Muscle of leg (tissue), 16 donors: ENCODE measurements at places on chromosomes 6 and 20. TPM values are rescaled to one million over a fixed set of nuclear protein-coding genes. Genes with fewer than 3 reads are reported as not detected.

DNA sequence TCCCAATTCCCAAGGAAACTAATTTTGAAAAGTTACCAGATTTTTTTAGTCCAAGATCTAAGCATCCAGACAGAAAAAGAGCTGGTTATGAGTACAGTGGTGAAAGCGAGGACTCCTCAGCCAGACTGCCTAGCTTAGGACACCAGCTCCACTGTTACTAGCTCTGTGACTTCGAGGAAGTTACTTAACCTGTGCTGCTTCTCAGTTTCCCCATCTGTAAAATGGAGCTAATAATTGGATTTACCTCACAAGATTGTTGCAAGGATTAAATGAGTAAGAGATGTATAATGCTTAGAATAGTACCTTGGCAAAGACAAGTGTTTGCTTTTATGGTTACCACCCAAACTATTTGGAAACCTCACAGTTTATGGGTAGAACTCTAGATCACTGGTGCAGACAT is 1.1 kb downstream of the NT5DC1 start:
- peaks cover 2% of the 10 kb centered on the region for H3K27me3 ChIP-seq
- no peak overlapping the region for H3K27ac ChIP-seq
- DNase-seq, result peak; percentile 20
- H3K4me3 ChIP-seq, result peak overlapping the region; percentile 67

Gene DDO
- polyA plus RNA-seq, result not detected

DNA sequence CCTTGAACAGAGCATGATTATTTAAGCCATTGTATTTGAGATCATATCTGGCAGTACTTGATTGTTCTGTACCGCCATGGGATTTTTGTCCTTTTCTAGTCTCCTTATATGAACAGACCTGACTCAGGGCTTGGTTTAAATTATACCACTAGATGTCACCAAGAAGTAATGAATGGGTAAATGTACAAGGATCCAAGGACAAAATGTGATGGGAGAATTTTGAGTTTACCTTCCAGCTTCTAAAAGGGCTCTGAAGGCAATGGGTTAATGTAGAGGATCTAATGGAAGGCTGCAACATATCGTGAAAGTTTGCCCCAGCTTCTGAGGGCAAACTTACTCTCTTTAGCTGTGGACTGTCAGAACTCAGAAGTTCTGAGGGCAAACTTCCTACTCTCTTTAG is 12.0 kb downstream of the RNF8 start:
- no peaks in the 10 kb centered on the region for H3K27me3 ChIP-seq
- no peak overlapping the region for H3K27ac ChIP-seq
- peak; percentile 19 for DNase-seq
- peaks cover 24% of the 10 kb centered on the region for H3K36me3 ChIP-seq
- peaks cover under 1% of the 10 kb centered on the region for H3K4me1 ChIP-seq

Gene ACTL10
- 0.69 TPM for polyA plus RNA-seq

Gene DEFB119
- not detected for polyA plus RNA-seq

Gene PGC
- not detected for polyA plus RNA-seq

DNA sequence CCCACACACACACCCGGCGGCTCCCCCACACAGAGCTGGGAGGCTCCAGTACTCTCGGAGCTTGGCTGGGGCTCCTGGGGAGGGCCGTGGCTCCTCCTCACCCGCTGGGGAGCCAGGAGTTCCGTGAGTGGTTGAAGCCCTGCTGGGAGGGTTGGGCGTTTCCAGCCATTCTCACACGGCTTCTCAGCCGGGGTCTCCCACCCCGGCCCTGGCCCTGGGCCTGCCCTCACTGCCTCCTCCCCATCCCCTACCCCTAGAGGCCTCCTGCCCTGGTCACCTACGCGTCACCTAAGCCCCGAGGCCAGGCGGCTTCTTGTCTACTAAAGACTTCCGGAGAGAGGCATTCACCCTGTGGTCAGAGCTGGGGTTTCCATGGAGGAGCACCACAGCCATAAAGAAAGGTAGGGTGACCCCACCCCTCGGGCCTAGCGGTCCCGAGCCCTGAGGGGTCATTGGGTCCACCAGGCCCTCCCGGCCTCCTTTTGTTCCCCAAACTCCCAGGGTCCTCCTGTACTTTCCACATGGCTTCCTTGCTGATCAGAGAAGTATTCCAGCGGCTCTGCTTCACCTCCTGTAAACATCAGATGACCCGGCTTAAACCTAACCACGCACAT is 99.3 kb downstream of the TTLL2 start:
- H3K4me3 ChIP-seq, result no peak overlapping the region
- no peak for DNase-seq
- H3K27me3 ChIP-seq, result peaks cover 11% of the 10 kb centered on the region
- no peak overlapping the region for H3K27ac ChIP-seq

- peak; percentile 89 for DNase-seq
- no peaks in the 10 kb centered on the region for H3K36me3 ChIP-seq
- H3K27me3 ChIP-seq, result no peaks in the 10 kb centered on the region
- H3K27ac ChIP-seq, result peak overlapping the region; percentile 67
- no peak overlapping the region for H3K4me3 ChIP-seq
- H3K4me1 ChIP-seq, result peaks cover 12% of the 10 kb centered on the region
Observed at GRCh38 chr6:111129013-111129412, 41.7 kb downstream of the SLC16A10 start.

- no peak overlapping the region for H3K27ac ChIP-seq
- H3K27me3 ChIP-seq, result peaks cover 2% of the 10 kb centered on the region
- H3K4me3 ChIP-seq, result no peak overlapping the region
- no peaks in the 10 kb centered on the region for H3K36me3 ChIP-seq
- peaks cover 20% of the 10 kb centered on the region for H3K4me1 ChIP-seq
Observed at GRCh38 chr20:58741384-58741783, 48.8 kb downstream of the NPEPL1 start.

- DNase-seq, result peak; percentile 54
- no peaks in the 10 kb centered on the region for H3K4me1 ChIP-seq
- peak overlapping the region; percentile 58 for H3K27ac ChIP-seq
Observed at GRCh38 chr6:110664933-110665332, 150.3 kb downstream of the CDK19 start.

Gene GLP1R
- 0.04 TPM for polyA plus RNA-seq

Gene RIPOR2
- 29.2 TPM for polyA plus RNA-seq

DNA sequence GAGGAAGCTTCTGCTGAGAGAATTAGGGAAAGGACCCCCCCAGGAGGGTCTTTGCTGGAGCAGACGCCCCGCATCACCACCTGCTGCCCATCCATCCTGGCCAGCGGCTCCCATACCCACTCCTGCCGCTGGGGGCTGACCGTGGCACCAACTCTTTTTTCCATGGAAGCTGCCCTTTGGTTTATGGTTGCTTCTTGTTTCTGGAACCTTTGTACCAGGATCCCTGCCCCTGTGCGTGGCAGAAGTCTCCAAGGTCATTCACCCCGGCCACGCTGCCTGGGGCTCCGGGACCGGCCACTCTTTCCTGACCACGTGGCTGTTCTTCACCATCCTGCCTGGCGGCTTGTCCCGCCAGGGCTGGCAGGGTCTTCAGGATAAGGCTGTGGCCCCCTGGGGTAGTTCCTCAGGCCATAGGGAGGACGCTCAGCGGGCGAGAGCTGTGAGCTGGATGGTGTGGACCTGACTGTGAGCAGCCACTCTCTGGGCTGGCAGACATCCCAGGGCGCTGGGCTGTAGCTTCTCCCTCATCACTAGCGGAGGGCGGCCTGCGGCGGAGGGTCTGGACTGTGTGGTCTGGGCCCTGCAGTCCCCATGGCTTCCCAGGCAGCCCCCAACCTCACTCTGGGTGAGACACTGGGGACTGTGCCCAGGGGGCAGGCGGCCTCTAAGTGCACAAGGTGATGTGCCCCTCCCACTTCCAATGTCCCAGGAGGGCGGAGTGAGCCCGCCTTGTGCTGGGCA is 22.8 kb upstream of the RBBP8NL start:
- H3K27me3 ChIP-seq, result peaks cover 27% of the 10 kb centered on the region
- no peaks in the 10 kb centered on the region for H3K36me3 ChIP-seq
- DNase-seq, result no peak

DNA sequence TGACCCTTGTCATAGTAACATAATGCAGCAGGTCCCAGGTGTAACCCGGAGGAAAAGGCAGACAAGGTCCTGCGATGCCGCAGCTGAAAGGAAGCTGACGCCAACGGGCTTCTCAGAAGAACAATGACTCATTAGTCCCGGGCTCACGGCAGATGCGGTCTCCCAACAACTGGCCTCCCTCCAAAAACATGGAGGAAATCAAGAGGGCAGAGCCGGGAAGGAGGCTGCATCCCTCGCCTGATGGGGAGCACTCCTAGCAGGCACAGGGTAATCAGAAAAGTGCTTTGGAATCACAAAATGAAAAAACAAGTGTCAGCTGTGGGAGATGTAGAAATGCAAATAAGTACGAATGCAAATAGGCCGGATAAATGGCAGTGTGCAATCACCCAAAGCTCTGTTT is 165.2 kb upstream of the AGPAT4 start:
- H3K4me3 ChIP-seq, result no peak overlapping the region
- DNase-seq, result peak; percentile 92
- peaks cover 22% of the 10 kb centered on the region for H3K4me1 ChIP-seq
- H3K36me3 ChIP-seq, result no peaks in the 10 kb centered on the region

- H3K4me1 ChIP-seq, result peaks cover 43% of the 10 kb centered on the region
- no peaks in the 10 kb centered on the region for H3K36me3 ChIP-seq
- no peak overlapping the region for H3K27ac ChIP-seq
- no peak for DNase-seq
- no peak overlapping the region for H3K4me3 ChIP-seq
- peaks cover 47% of the 10 kb centered on the region for H3K27me3 ChIP-seq
Observed at GRCh38 chr20:62117362-62117646, 5.0 kb upstream of the LSM14B start.

Gene REM1
- 8.5 TPM for polyA plus RNA-seq

Gene CTCFL
- 0.19 TPM for polyA plus RNA-seq

DNA sequence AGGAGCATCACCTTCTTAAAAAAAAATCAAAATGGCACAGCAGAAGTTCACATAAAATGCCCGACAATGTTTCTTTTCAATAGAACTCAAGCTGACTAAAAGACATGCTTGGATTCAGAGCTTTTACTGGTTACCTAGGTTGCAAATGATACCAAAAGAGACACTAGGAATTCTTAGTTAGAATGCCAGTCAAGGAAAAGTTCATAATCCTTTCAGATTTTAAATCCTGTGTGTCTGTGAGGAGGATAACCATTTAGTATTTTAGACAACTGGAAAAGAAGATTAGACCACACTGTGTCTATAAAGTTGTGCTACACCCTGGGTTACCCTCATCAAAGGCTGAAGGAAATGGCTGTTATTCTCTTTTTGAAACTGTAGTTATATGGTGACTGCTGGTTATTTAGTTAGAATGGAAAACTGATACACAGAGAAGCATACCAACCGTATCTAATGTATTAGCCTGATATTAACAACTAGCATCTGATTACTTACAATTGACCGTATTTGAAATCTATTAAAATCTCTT is 139.5 kb downstream of the GJA10 start:
- H3K27ac ChIP-seq, result no peak overlapping the region
- H3K36me3 ChIP-seq, result no peaks in the 10 kb centered on the region
- DNase-seq, result no peak

Gene OR2B6
- polyA plus RNA-seq, result not detected

DNA sequence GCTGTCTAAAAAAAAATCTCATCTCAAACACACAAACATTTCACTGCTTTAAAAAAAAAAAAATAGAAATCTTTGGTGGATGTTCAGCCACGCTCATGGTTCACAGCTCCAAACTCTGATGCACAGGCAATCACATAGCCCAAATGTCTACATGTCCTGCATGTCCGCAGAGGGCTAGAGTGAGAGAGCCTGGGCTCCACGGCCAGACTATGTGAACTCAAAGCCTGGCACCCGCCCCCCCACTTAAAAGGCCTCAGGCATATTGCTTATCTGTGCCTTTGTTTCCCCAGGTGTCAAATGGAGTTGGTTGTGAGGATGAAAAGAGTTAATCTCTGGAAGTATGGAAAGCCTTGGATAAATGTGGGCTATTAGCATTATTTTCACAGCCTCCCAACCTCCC is 10.5 kb upstream of the PTGIS start:
- DNase-seq, result no peak
- H3K4me1 ChIP-seq, result peaks cover 66% of the 10 kb centered on the region
- no peak overlapping the region for H3K27ac ChIP-seq
- H3K36me3 ChIP-seq, result no peaks in the 10 kb centered on the region
- no peak overlapping the region for H3K4me3 ChIP-seq
